ENCODE measurements at places on chromosomes 16 and 17.

DNA sequence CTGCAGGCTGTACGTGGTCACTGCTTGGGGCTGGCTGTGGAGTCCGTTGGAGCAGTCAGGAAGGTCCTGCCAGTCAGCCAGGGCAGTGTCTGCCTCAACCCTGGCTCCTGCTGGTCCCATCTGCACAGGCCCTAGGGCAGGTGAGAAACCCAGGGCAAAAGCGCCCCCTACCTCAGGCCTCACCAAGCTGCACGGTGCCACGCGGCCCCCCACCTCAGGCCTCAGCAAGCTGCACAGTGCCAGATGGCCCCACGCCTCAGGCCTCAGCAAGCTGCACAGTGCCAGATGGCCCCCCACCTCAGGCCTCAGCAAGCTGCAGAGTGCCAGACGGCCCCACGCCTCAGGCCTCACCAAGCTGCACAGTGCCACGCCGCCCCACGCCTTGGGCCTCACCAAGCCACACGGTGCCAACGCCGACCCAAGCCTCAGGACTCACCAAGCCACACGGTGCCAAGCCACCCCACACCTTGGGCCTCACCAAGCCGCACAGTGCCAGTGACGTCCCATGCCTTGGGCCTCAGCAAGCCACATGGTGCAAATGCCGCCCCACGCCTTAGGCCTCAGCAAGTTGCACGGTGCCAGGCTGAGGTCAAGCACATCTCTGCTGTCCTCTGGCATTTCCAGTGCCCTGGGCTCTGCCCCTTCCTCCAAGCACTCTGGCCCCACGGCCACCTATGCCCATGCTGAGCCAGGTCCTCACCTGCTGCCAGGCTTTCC is 5.5 kb downstream of the TMEM204 start:
- DNase-seq, result no peak

- peak; percentile 73 for DNase-seq
Measured at GRCh38 chr16:26569793-26570192, 496.9 kb upstream of the C16orf82 start.

DNA sequence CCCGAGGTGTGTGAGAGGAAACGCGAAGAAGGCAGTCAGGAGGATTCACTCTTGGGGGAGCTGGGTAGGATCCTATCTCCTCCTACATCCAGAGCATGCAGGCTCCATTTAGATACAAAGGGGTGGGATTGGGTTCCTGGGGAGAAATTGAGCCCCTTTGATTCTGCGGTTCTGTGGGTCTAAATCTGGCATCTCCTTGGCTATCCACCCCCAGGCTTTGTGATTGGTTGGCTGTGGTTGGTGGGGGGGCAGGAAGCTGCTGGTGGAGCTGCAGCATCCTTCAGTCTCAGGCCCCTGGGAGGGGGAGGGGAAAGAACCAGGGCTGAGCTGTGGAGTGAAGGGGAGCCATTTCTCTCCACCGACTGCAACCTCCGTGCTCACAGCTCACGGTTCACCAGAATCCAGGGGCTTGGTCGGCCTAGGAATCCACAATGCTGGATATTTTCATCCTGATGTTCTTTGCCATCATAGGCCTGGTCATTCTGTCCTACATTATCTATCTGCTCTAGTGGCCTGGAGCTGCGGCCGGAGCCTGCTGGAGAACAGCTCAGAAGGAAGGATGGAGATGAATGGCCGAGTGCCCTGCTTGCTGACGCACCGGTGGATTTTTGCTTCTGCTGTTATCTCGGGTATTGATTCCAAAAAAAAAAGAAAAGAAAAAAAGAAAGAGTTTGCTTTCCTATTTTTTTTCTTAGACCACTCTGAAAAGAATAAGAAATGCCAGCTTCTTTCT is at the start of gene LASP1NB:
Gene LASP1NB (plus strand): TSS at position 352 of the 733 bp plus-strand sequence.
- peak; percentile 95 for DNase-seq

- no peak for DNase-seq
Measured at GRCh38 chr17:69067274-69068047, 6.7 kb upstream of the ABCA9 start.

- DNase-seq, result no peak
Measured at GRCh38 chr17:70106551-70106950, 31.5 kb downstream of the KCNJ16 start.

GRCh38 chr16:67028696-67029253 is at the start of gene CBFB:
Gene CBFB (plus strand): TSS chr16:67029149. CDS start chr16:67029408, 259 bp downstream.
- DNase-seq, result peak; percentile 93

DNA sequence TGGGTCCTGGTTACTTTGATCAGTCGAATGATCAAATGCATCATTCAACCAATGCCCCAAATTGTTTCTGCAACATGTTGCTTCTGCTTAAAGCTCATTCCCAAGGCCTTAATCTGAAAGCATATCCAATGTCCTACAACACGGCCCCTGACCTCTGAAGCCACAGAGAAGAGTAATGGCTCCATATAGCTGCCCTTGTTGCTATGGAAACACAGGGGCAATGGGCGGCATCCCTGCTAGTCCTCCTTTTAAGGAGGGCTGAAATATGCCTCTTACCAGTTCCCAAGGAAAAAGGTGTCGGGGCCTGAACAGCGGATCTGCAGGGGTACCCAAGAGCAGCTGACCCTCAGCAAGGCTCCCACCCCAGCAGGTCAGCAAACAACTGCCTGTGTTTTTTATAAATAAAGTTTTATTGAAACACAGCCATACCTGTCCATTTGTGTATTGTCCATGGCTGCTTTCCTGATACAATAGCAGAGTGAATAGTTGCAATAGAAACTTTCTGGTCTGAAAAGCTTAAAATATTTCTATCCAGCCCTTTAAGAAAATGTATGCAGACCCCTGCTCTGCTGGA is 210.4 kb downstream of the XYLT1 start:
- DNase-seq, result no peak

DNA sequence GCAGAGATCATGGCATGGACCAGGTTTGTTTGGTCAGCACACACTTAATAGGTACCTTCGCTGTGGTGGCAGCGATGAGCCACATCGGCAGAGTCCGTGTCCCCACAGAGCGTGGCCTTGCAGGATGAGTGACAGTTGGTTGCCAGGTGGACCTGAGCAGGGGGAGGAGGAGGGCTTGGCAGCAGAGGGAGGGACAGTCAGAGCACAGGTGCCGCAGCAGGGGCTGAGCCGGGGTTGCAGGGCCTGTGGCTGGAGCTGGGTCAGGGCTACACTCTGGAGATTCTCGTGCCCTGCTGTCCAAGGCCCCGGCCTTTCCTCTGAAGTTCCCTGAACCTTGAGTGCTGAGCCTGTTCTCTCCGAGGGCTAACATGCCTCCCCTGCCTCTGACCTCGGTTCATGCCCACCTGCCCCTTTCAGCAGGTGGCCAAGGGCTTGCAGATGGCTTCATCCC is 24.8 kb downstream of the POLR3E start:
- DNase-seq, result no peak

DNA sequence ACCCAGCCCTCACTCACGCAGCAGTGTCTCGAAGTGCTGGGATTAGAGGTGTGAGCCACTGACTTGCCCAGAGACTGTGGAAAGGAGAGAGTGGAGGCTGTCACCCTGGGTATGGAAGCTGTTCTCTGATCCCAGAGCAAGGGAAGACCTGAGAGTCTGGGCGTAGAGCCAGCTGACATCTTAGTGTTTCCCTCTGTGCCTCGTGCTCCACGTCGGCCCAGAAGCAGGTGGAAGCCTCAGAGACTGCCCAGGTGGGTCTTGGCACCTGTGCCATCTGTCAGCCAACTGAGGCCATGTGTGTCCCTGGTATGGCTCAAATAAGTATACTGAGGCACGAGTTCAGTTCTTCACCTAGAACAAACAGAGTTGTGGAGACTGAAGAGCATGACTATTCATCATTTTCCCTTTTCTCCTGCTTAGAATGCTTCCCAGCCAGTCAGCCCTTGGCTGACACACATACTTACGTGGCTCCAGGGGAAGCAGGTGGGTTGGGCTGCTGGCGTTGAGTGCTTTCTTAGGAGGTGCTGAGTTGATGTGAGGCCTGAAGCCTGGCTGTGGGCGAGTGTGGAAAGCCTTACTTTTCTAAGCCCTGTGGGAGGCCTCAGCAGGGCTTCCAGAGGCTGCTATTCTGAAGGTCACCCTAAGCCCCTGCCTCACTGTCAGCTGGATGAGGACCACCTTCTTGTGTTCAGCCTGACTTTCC is 8.1 kb downstream of the CTRL start:
- DNase-seq, result no peak

GRCh38 chr16:21611198-21611555 is 11.8 kb downstream of the METTL9 start:
- DNase-seq, result no peak

DNA sequence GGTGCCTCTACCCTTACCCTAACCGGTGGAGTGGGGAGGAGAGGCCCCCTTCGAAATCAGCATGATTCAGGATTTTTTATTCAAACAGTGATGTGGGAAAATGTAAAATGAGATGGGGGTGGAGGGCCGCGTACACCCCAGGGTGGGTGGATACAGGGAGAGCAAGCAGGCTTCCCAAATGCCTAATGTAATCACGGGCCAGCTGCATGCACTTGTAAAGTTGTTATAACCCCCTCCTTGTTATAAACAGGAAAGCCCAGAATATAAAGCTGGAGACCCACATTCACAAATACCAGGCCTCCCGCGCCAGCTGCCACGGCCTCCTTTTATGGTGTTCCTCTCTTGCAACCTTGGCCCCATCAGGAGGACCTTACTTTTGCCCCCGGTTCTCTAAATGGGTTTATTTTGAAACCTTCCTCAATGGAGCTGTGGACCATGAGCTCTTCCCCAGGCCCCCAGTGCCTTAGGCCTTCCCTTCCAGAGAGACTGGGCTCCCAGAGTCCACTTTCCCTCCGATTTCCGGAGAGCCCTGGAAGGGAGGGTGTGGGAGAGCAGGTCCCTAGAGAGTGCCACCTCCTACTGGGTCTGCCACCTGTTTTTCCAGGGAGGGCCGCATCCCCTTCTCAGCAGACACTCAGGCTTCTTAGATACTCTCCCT is 906 bp upstream of the FOXL1 start:
- no peak for DNase-seq

DNA sequence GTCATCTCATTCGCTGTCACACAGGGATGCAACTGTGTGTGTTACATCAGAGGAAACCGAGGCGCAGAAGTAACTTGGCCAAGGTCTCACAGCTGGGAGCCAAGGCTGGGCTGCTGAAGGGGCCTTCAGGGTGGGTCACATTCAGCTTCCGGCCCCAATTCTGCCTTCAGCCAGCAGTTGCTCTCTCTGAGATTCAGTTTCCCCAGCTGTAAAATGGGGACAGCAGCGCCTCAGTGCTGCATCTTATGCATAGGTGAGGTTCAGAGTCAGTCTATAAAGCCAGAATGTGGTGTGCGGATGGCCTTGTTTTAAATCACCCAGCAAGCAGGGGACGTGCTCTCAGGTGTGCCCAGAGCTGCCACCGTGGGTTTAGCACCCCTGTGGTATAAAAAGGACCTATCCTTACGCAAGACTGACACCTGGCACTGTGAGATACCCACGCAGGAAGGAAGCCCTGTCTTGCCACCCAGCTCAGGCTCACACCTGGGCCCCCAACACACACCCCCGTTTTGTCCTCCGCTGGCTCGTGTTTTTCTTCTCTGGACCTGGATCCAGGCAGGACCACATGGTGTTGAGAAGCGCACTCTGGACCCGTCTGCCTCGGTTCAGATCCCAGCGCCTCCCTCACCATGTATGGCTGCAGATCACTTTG is 94.6 kb upstream of the GSE1 start:
- no peak for DNase-seq

GRCh38 chr17:28839221-28839620 is 3.4 kb downstream of the FAM222B start:
- DNase-seq, result no peak

- no peak for DNase-seq
Measured at GRCh38 chr17:22203208-22203715, 510.9 kb downstream of the KCNJ18 start.

DNA sequence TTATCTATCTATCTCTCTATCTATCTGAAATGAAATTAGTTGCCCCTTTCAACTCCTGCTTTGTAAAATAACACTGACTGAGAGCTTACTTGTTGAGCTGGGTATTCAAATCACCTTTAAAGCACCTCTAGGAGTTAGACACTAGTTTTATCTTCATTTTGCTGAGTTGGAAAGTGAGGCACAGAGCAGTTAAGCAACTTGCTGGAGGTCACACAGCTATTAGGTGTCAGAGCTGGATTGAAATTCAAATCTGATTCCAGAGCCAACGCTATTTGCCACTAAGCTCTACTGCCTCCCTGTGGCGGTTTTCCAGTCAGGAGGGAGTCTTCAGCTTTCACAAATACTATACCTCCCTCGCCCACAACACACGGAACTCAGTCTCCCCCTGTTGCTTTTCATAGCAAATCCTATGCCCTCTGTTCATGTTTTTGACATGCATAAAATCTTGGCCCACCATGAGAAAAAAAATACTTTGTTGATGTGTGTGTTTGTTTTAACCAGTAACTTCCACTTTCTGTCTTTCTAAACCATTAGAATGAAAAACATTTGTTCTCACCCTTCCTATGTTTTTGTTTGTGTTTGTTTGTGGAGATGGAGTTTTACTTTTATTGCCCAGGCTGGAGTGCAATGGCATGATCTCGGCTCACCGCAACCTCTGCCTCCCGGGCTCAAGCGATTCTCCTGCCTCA is 74.8 kb upstream of the SMURF2 start:
- DNase-seq, result peak; percentile 21

GRCh38 chr17:58344791-58345157 is 7.2 kb downstream of the SUPT4H1 start:
- DNase-seq, result no peak

DNA sequence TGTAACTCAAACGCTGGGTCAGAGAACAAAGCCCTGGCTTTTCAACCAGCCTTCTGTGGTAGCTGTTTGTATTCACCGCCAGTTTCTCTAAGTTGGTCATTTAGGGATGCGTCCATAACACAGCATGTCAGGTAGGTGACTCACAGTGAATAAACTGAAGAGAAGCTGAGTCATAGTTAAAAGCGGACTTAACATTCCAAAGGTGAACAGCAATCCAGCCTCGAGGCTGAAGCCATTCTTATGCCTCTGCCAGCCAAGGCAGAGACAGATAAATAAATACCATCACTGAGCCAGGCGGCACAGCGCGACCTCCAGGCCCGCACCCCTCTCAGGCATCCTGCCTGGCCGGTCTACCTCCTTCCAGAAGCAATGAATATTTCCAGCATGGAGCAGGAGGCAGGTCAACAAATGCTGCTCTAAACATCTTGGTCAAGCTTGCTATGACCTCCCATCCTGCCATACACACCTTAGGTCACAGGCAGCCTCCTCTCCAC is 12.4 kb upstream of the CACNG4 start:
- no peak for DNase-seq

DNA sequence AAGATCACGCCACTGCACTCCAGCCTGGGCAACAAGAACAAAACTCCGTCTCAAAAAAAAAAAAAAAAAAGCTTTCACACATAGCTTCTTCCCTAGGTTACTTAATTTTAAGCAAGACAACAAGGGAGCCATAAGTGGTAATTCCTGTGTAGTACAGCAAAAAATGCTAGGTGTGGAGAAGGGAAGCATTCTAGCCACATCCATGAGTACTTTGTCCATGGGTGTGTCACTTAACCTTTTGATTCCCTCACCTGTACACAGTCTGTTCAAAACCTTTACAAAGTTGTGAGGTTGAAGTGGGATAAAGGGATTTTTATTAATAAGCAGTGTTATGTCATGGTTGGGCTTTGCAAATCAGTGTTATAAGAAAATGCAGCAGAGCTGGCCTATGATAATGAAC is 4.5 kb downstream of the NME2 start:
- DNase-seq, result no peak

- DNase-seq, result no peak
Measured at GRCh38 chr17:74353446-74354060, 8.1 kb downstream of the BTBD17 start.

GRCh38 chr17:79877041-79877440 is 37.8 kb upstream of the CBX4 start:
- DNase-seq, result peak; percentile 24
